ENCODE measurements at places on chromosomes 2 and 18. TPM values are rescaled to one million over a fixed set of nuclear protein-coding genes. Genes with fewer than 3 reads are reported as not detected.

DNA sequence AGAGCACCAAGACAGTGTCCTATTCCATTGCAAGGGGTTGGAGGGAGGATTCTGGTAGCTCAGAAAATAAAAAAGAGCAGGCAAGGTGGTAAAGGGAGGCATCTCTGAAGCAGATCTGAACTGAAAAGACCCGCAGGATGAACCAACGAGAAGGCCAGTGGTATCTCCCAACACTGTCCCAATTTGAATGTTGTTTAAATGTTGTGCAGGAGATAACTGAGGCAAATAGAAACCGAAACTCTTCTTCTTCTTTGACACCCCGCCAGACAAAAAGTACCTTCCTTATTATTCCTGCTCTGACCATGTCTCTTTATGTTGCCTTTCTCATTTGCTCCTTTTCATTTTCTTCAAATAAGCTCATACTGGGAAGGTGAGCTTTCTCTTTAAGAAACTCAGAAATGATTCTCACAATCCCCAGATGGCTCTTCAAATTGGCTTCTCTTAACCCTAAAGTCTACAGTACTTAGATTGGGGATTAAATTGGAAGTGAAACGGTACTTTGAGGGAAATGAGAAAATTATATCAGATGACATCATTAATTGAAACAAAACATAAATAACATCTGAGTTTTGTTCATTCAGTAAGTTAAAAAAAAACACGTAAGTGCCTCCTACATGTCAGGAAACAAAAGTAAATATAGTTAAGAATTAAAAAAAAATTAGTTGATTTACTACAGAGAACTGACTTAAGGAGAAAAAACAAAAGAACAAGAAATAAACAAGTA, 143.6 kb downstream of the WDPCP start:
- DNase-seq: no peak

DNA sequence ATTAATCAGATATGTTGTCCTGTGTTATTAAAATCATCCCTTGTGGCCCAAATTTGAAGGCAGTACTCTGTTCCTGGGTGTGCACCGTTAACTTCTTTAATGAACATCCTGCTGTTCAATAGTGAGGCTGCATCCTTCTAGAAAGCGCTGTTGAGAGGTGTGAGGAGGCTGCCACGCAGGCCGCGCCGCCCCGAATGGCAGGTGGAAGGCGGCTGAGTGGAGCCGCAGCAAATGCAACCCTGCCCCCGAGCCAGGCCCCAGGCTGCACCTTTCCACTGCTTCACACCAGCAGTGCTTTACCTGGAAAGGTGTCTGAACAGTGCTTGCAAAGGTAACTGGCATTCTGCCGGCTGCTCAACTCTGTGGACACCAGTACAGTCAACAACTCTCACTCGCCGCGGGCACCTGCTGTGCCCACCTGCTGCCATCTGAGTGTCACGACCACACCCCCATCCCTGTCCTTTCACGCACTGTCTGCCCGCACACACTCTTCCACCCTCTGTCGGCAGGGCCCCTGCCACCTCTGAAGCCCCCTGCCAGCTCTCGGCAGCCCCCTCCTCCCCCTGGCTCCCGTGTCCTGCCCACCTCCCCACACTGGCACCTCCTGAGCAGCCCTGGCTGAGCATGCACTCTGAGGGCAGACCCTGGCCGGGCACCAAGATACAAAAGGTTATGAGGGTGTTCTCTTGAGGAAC, 70.9 kb downstream of the ODC1 start:
- no peak for DNase-seq

DNA sequence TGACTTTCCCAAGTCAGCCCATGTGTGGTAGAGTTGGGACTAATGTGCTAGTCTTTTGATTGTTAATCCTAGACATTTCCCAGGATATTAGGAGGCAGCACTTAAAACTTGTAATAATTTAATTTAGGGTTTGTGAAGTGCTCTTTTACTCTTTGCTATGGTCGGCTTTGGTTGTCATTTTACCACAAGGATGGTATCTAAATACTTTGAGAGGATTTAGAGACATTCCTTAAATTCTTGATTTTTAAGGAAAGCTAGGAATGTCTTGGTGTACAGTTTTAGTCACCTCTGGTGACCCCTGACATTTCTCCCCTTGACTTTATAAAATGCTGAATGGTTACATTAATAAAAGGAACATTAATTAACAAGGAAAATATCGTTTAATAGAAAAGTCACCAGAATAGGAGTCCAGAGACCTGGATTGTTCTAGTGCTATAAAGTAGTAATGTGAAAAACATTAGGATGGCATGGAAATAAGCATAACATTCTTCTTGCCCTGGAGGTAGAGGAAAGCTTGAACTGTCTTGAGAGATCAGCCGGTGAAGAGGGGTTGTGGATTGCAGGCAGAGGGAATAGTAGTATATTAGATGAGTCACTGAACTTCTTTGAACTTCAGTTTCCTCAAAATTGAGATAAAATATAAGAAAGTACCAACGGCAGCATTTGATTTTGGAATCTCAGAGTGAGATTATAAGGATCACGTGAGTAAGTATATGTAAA, 209.2 kb downstream of the MCFD2 start:
- no peak for DNase-seq

DNA sequence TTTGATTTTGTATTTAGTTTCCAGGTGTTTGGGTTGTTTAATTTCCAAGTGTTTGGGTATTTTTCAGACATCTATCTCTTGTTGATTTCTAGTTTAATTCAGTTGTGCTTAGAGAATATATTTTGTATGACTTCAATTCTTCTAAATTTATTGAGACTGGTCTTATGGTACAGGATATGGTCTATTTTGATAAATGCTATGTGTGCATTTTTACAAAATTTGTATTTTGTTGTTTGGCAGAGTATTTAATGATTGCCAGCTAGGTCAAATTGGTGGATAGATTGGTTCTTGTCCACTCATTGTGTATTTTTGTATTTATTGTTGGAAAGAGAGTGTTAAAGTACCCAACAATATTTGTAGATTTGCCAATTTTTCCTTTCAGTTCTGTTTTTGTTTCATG, 23.7 kb upstream of the LAMA1 start:
- DNase-seq: no peak

DNA sequence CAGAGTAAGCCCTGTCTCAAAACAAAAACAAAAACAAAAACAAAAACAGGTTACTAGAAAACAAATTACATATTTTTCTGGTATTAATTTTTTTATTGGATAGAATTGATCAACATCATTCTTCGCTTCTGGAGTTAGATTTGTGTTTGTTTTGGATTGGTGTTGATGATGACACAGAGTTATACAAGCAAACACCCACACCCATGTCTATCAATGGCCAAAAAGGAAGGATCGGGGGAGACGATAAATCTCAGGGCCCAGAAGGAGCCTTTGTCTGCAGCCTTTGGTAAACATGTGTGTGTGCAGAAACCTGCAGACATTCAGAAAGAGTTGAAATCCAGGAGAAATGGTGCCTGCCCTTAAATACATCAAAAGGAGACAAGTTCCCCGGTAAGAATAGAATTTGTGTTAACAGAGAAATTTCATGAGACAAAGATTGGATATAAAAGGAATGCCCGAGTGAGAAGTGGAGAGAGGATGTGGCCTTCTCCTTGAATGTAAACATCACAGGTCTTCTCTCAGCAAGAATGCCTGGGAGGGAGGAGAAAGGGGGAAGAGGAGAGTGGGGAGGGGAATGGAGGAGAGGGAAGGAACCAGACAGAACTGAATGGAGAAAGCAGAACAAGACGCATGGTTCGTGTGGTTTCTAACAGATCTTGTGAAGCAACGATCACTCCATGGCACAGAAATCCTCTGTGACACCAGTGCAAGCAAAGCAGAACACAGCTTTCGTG, 40.4 kb upstream of the TMEM178A start:
- no peak for DNase-seq

DNA sequence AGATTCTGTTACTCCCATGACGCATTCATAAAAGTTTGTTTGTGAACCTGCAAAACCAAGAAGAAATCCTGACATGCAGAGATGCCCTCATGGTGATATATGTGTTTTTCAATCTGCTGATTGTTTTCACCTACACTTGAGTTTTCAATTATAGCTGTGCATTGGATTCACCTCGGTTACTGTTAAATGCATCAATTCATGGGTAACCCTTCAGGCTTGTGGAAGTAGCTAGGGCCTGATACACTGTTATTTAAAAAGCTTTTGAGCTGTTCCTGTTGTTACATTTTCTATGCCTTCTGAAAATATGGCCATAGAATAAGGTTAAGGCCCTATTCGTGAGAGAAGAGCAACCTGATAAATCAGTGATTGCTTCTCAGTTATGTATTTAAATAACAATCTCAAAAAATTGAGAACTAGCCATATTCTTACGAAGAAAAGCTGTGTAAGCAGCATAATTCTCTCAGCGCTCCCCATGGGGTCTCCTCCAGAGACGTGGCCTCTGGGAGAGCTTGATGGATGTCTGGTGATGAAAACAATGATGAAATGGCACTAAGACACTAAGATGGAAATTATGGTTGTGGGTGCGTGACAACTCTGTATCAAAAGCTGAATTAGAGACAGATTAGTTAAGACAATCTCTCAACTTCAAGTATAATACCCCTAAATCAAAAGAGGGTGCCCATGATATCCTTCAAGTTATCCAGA, 60.5 kb downstream of the RIT2 start:
- no peak for DNase-seq

DNA sequence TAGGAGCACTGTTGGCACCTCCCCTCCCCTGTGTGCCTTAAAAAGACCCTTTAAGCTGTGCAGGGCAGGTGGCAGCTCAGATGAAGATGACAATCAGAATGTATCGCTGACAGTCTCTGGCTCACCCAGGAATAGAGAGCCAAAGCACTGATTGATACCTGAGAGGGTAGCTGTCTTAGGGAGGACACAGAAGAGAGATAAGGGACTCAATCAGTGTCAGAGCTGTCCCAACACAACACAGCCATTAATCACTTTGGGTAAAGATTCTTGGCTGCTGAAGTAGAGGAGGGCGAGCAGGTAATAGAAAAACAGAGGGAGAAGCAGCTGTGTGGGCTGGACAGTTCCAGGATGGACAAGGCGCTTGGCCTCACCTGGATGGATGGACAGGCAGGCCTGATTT, 124.9 kb downstream of the NRP2 start:
- no peak for DNase-seq

DNA sequence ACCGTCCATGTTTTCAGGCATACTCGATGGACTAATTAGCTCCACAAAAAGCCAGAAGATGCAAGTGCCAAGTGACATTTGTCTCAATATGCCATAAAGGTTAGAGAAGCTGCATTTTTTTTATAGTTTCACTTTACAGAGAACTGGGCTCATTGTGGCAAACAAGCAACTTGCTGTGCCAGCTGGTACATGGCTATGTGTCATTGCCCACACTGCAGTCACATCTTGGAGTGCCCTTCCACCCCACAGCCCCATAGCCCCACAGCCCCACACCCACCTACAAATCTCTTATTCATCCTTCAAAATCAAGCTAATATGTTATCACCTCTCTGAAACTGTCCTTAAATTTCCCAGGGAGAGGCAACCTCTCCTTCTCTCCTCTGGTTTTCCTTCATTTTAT, 451.9 kb downstream of the ARHGAP15 start:
- DNase-seq: no peak

DNA sequence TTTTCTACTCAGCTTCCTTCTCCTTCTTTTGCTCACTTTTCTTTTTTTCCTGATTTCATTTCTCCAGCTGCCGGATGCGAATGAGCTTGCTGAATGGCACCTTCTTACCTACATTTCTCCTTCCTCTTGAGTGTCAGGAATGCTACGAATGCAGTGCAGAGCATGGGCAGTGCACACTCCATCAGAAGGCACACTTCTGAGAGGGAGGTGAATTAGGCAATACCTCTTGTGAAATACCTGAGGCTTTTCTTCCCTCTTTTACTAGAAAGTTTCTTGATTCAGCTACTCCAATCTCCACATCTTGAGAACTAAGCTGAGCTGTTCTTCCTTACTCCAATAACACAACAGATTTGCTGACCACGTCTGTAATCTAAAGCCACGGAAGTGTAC, 51.1 kb downstream of the PLEKHM3 start:
- DNase-seq: peak; percentile 13

GRCh38 chr2:192064459-192064858, 130.3 kb downstream of the TMEFF2 start:
- DNase-seq: no peak

DNA sequence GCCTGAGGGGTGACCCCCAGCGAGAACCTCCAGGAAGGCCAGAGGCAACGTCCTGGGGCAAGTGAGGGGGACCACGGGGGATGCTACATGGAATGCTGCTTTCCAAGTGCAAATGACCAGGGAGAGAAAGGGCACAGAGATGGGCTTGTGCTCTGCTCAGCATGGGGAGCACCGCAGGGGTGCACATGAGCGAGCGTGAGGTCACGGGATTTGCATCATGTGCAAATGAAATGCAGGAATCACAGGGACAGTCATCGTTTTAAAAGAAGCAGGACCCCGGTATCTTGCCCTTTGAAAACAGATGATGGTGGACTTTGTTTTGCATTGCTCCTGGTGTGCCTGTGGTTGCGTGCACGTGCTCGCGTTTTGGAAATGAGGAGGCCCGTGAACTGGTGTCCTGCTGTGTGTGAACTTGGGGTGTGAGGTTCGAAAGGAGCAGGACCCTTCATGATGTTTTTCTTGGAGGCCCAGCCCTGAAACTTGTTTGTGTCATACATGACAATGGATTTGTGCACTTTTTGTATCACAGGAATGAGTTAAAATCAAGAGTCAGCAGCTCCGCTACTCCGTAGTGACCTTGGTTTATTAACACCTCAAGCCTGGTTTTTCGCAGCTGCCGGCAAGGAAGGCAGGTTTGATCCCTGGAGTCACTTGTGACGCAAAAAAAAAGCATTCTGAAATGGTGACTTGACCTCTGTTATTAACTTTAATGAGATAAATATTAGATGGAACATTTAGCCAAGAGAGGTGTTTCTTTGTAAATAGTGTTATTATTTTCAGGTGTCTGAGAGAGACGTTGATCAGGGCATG, 234.5 kb downstream of the LDLRAD4 start:
- DNase-seq: no peak

- DNase-seq: no peak
These were observed 23.0 kb upstream of the CEP68 start for GRCh38 chr2:65033178-65033577.

GRCh38 chr2:118221536-118222272, 133.4 kb downstream of the INSIG2 start:
- DNase-seq: peak; percentile 49

GRCh38 chr2:205524656-205525055, 157.6 kb upstream of the NRP2 start:
- peak; percentile 70 for DNase-seq

GRCh38 chr2:151730262-151730975, 3.9 kb downstream of the NEB start:
- DNase-seq: no peak

CKAP2L gene
- 17.7 TPM for total RNA-seq

CCDC141 gene
- total RNA-seq: not detected

LOXL3 gene
- total RNA-seq: 3.1 TPM

SPP2 gene
- total RNA-seq: not detected

EPB41L3 gene
- total RNA-seq: not detected

POTEJ gene
- not detected for total RNA-seq

TAF4B gene
- total RNA-seq: 2.8 TPM

RFX8 gene
- total RNA-seq: not detected
